ENCODE measurements at places on chromosomes 4 and X. TPM values are rescaled to one million over a fixed set of nuclear protein-coding genes. Genes with fewer than 3 reads are reported as not detected.

SLC10A4 gene
- 9.3 TPM for total RNA-seq

IL1RAPL1 gene
- total RNA-seq: not detected

ENPP6 gene
- total RNA-seq: not detected

PPP2R2C gene
- total RNA-seq: 40.8 TPM

DDX60 gene
- 2.2 TPM for total RNA-seq

EDA gene
- total RNA-seq: 0.76 TPM

COL25A1 gene
- total RNA-seq: not detected

ASB5 gene
- not detected for total RNA-seq

NMU gene
- total RNA-seq: 0.56 TPM

PPBP gene
- total RNA-seq: not detected

GC gene
- total RNA-seq: not detected

CLDN2 gene
- 7.9 TPM for total RNA-seq

SSX3 gene
- not detected for total RNA-seq

CCNG2 gene
- 1.9 TPM for total RNA-seq

GRIA2 gene
- total RNA-seq: not detected

GAGE13 gene
- total RNA-seq: not detected

ATOH1 gene
- total RNA-seq: not detected

YY2 gene
- 2.5 TPM for total RNA-seq
